CD8-positive, alpha-beta memory T cell (primary cell): ENCODE measurements at places on chromosomes 16 and 17. TPM values are rescaled to one million over a fixed set of nuclear protein-coding genes. Genes with fewer than 3 reads are reported as not detected.

GRCh38 chr17:185445-186138, 4.1 kb upstream of the DOC2B start:
- DNase-seq: no peak

- DNase-seq: no peak
Measured at GRCh38 chr16:51151435-51151960, 428 bp upstream of the SALL1 start.

DNA sequence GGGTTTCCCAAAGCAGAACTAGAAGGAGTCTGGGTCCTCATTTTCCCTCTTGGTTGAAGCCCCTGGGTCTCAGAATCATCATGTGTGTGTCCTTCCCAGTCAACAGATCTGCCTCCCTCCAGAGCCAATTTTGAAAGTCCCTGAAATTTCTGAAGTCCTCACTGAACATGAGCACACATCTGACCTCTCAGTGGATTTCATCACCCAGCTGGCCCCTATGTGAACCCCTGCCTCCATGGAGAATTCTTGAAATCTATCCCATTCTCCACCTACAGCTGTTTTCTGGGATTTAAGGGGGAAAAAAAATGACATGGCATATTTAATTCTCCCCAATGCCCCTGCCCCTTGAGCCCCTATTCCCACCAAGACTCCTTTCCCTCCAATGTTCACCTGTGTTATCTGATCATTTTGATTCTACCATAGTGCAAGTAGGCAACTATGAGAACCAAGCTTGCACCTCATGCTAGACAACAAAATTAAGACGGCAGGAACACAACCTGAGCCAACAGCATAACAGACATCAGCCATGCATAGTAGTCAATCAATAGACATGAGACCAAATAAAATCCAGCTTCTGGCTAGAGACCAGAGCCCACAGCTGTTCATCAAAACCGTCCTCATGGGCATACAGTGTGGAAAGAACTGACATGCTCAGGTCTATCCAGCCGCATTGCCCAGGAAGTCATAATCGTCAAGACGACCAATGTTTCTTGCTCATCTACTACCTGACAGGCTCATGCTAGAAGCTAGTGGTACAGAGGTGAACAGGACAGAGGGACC, 14.9 kb downstream of the SOX9 start:
- no peak for DNase-seq

DNA sequence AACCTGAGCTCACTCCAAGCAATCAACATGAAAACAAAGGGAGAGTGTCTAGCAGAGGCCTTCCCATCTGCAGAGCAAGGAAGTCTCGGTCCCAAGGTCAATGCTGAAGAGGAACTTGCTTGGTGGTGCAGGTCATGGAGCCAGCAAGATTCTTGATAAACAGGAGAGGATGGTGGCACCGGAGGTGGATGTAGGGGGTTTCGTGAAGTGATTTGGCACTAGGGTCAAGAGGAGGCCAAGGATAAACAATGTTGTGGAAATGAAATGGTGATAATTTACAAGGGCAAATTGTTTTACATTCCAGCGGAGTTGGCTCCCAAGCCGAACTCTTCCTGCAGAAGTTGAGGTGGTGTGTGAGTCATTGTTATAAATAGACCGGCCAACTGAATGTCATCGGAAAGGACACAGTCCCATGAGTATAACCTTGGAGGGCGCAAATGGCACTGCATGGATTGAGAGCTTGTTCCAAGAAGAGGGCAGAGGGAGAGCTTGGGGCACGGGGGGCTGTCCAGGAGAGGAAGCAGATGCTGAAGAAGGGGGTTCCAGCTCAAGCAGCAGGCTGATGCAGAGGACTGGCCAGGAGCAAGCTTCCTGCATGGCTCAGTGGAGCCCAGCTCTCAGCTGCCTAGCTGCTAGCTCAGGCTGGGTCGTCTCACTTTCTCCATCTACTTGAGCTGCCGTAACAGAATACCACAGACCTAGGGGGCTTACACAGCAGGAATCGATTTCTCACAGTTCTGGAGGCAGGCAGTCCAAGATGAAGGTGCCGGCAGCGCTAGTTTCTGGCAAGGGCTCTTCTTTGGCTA, 136.6 kb downstream of the COPRS start:
- no peak for DNase-seq

- no peak for DNase-seq
Measured at GRCh38 chr17:77242118-77242851, 101.5 kb downstream of the SEC14L1 start.

SHISA6 gene
- total RNA-seq: not detected
